Caco-2 (cell line): ENCODE measurements at places on chromosomes 1 and 21.

DNA sequence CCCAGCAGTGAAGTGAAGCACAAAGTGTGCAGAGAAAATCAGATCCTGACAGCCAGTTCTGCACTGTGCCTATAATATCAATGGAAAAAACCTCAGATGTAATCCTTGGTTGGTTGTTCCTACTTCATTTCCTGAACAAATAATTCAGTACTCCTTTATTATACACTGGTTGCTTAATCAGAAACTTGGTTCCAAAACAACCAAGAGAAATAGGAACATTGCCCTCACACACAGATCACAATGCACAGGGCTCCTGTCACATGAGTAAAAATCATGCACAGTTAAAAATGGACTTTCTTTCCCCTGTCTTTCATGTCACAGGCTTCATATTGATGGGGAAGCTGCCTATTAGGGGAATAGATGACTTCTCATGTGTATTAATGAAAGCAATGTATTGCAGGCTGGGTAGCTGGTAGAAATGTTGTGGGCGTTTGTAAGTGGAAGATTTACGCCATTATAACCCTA is 9.7 kb downstream of the DNASE2B start:
- DNase-seq, result no peak

- no peak for DNase-seq
Observed at GRCh38 chr1:204615881-204616280, 69.7 kb downstream of the LRRN2 start.

GRCh38 chr21:38741092-38741949 is 64.4 kb upstream of the ETS2 start:
- DNase-seq, result no peak

DNA sequence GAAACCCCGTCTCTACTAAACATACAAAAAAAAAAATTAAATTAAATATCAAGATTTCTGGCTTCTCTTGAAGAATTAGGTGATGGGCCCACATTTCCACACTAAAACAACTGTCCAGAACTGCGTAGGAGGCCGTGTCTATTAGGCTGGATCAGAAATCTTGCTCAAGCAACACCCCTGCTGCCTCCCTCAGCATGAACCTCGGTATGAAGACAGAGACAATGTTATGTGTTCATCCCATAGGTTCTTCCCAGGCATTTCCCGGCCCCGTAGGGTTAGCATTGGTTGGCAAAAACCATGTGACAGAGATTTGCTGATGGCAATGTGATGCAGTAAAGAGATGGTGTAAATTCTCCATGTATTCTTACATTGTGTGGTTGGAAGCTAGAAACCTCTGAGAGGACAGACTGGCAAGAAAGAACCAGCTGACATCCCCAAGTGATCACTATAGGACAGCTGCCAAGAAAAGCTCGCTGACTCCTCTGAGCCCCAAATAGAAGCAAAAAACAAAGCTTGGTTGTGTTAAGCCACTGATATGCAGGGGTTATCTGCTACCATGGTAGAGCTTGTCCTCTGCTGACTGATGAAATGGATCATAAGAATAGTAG is 34.5 kb downstream of the EBNA1BP2 start:
- DNase-seq, result no peak

- DNase-seq, result no peak
Observed at GRCh38 chr1:115761601-115762302, 6.8 kb downstream of the CASQ2 start.

GRCh38 chr1:42748021-42748420 is 8.0 kb upstream of the CLDN19 start:
- no peak for DNase-seq

GRCh38 chr1:27296773-27297291 is 25.1 kb upstream of the TMEM222 start:
- DNase-seq, result peak; percentile 66

GRCh38 chr1:167492481-167492910 is 25.8 kb downstream of the CD247 start:
- DNase-seq, result no peak
